ENCODE measurements at places on chromosomes 3 and 15. TPM values are rescaled to one million over a fixed set of nuclear protein-coding genes. Genes with fewer than 3 reads are reported as not detected.

DNA sequence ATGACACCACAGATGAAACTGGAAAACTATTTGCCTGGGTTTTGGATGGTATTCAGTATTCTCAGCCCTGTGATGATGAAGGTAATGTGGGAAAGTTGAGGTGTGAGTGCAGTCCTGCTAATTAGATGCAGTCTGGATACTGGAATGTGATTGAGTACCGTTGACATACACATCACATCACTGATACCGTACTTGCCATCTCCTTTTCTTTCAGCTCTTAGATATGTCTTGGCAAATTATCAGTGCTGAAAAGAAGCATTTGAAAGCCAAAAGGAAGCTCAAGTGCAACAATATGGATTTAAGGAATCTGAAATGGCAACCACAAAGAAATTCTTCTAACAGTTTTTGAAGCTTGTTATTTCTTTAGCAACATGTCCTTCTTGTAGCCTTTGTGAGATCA, 381.4 kb upstream of the TGFBR2 start:
- DNase-seq, result no peak

- DNase-seq, result no peak
These were observed 1054.0 kb downstream of the TUSC7 start for GRCh38 chr3:117763561-117763960.

- no peak for DNase-seq
These were observed 330.9 kb upstream of the C2CD4B start for GRCh38 chr15:62495670-62496614.

DNA sequence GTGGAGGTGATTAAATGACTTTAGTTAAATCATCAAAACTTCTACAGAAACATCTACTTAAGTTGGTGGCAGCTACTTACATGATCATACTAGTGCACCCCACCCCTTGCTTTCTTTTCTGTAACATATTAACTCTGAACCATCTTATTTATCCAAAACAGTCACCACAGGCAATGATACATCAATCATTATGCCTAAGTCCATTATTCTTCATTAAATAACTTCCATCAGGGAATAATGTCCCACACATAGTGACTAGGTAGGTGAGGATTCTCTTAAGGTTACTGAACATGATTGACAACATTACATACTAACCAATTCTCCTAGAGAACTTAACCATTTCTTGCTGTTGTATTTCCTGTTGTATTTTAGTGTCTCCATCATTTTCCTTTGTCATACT, 210.2 kb downstream of the NR1D2 start:
- no peak for DNase-seq

DNA sequence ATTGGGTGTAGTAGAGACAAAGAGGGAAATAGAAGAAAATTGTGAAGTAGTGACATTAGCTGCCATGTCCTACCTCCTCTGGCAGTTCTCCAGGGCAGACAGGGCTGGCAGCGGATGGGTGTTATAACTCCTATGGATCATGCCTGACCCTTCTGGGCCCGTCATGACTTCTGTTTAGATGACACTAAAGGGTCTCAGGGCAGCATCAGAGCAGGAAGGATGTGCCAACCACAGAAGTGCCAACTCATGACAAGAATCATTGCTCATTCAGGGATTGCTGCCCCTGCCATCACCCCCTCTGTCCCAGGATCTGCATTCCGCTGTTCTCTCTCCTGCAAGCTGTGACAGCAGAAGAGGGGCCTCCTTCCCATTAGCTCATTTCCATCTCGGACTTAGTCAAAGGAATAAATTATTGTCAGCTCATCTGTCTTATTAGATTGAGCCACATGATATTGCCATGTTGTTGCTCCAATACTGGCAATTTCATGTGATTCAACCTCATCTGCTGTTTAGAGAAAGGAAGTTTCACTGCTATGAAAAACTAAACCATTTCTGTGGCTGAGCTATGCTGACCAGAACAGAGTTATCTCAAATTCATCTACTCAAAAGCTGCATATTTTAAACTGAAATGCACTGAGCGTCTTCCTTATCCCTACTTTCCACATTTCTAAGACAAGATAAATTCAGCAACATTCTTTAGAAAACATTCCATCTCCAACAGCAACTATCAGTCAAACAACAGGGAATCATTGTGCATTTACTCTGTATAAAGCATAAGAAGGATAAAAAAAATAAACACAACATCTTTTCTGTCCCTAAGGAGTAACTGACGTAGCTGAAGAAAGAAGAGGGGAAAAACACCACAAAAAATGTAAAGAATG, 271.6 kb downstream of the FHIT start:
- DNase-seq, result no peak

DNA sequence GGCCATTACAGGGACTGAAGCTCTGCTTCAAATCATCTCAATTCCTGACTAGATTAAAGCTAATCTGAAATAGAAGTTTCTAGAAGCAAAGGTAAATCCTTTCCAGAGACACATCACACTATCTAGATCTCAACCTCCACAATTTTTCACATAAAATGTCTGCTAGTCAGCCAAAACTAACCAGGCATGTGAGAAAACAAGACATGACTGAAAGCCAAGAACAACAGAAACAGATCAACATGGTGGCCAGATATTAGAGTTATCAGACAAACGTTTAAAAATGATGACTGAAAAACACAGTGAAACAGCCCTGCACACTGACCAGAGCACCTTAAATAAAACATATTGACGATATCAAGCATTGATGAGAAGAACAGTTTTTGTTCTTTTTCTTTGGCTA, 59.1 kb downstream of the SUMF1 start:
- no peak for DNase-seq

AGTR1 gene
- 5.6 TPM for total RNA-seq

CILP gene
- 1.5 TPM for total RNA-seq

DUOX1 gene
- total RNA-seq, result 1.6 TPM

C15orf61 gene
- 5.5 TPM for total RNA-seq

GP5 gene
- 0.22 TPM for total RNA-seq

CPEB1 gene
- 1.4 TPM for total RNA-seq

Data from kidney (tissue), 22 donors.